ENCODE measurements at places on chromosomes 11 and 22.
A peak's percentile ranks its signal among the peaks of the same experiment; 100 is the strongest.

DNA sequence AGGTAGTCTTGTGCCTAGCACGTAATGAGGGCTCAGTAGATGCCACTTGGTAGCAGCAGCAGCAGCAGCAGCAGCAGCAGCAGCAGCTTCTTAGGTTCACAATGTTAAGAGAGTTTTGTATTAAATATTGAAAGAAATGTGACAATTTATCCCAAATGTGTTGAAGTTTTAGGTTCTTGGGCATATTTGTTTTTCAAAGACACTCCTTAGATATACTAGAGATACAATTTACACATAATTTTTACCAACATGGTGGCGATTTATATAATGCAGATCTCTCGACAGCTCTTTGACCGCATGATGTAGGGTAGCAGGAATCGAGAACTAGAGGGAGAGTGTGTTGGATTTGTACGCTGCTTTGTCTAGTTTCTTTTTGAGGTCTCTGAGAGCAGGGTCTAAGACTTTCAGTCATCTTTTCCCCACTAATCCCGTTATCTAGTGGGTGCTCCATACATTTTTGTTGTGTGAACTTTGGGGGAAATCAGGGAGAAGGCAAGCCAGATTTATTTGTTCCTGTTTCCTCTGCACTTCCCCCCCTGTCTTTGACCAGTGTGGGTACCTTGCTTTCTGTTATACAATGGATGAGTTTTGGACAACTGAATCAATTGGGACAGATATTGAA lies 1.4 kb downstream of the FDX1 start:
- peak; percentile 16 for DNase-seq

- DNase-seq, result no peak
These were observed 19.5 kb downstream of the CRELD2 start for GRCh38 chr22:49937758-49938564.

- no peak for DNase-seq
These were observed 38.0 kb downstream of the CPT1A start for GRCh38 chr11:68803766-68804165.

- no peak for DNase-seq
These were observed 360.0 kb upstream of the DDI1 start for GRCh38 chr11:103676413-103676812.

GRCh38 chr11:61021661-61022212 lies 50.3 kb downstream of the CD6 start:
- peak; percentile 90 for DNase-seq

DNA sequence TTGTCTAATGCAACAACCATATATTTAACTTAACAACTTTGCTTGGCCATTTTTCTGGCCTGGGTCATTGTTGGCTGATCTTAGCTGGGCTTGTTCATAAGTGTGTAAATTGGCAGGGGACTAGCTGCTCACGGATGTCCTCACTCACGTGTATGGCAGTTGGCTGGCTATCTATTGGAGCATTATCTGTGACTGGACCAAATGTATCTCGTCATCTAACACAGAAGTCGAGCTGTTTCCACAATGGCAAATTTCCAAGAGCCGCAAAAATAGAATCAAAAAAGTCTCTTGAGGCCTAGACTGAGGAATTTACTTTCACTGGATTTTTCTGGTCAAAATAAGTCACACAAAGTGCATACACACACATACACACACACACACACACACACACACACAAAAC lies 893.3 kb downstream of the FAM181B start:
- DNase-seq, result no peak

DNA sequence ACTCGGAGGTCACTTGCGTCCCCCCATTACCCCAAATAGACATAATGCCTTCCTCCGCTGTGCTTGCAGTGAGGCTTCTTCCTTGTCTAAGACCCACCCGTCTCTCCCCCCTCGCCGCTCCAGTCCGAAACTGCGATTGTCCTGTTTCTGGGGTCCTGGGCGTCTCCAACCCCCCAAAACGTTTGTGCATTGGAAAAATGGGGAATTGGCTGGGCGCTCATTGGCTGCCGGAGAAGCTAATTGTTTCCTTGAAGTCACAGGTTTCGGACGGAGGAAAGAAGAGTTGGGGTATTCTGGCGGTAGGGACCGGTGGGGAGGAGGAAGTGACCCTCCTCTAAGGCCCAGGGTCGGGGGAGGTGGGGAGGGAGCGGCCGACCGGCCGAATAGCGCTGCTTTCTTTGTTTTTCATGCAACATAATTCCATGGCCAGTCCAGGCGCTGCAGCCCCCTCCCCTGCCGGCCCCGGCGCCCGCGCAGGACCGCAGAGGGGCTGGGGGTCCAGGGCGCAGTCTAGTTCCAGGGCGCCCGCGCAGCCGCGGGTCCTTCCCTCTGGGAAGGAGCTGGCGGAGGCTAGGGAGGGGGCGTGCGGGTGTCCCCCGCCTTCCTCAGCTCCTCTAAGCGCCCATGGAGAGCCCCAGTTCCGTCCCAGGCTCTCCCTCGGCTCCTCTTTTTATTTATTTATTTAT lies 12.7 kb upstream of the CPT1A start:
- DNase-seq, result no peak

- no peak for DNase-seq
These were observed 33.8 kb downstream of the HIRA start for GRCh38 chr22:19397734-19398104.

GRCh38 chr11:67356864-67357561 lies 3.7 kb upstream of the POLD4 start:
- peak; percentile 79 for DNase-seq

DNA sequence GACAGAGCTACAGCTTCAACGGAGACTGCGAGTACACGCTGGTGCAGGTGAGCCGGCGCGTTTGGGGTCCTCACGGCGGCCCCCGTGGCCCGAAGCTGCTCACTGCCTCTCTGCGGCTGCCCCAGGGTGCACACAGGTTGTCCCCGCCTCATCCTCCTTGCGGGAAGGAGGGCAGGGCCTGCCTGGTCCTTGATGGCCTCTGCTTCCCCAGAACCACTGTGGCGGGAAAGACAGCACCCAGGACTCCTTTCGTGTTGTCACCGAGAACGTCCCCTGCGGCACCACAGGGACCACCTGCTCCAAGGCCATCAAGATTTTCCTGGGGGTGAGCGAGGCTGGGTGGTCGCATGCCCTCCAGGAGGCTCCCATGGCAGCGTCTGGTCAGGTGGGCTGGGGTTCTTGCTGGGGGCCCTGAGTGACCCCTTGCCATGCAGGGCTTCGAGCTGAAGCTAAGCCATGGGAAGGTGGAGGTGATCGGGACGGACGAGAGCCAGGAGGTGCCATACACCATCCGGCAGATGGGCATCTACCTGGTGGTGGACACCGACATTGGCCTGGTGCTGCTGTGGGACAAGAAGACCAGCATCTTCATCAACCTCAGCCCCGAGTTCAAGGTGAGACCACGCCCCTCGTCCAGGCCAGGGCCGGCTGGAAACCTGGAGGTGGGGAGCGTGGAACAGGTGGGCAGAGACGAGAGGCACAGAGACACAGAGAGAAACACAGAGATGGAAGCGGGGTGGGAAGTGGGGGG lies 19.4 kb downstream of the MUC5AC start:
- no peak for DNase-seq

GRCh38 chr11:116454020-116454645 lies 318.7 kb downstream of the BUD13 start:
- peak; percentile 40 for DNase-seq

- no peak for DNase-seq
These were observed 1.6 kb downstream of the NFAM1 start for GRCh38 chr22:42430528-42431125.

GRCh38 chr22:46267431-46268279 lies at the start of gene TTC38:
Gene TTC38, plus strand, starts transcription at chr22:46268008. Its CDS starts 32 bp downstream, at chr22:46268040.
- DNase-seq, result peak; percentile 54

- peak; percentile 82 for DNase-seq
These were observed 11.8 kb upstream of the MIEF1 start for GRCh38 chr22:39490135-39490798.

- DNase-seq, result no peak
These were observed 2.6 kb downstream of the TMPRSS4 start for GRCh38 chr11:118079491-118079890.

GRCh38 chr11:70524096-70524922 lies 126.0 kb downstream of the CTTN start:
- no peak for DNase-seq

- DNase-seq, result no peak
These were observed 1.5 kb downstream of the DNHD1 start for GRCh38 chr11:6498544-6498943.

DNA sequence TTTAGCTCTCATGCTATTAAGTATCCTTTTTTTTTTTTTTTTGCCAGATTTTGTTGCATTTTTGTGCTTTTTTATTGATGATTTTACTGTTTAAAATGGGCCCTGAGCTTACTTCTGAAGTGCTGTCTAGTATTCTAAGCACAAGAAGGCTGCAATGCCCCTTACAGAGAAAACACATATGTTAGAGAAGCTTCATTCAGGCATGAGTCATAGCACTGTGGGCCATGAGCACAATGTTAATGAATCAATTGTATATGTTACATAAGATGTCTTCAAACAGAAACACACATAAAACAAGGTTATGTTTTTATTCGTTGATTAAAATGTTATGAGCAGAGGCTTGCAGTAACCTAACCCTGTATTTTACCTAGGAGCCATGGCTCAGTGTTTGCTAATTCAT lies 117.8 kb upstream of the C11orf87 start:
- no peak for DNase-seq

DNA sequence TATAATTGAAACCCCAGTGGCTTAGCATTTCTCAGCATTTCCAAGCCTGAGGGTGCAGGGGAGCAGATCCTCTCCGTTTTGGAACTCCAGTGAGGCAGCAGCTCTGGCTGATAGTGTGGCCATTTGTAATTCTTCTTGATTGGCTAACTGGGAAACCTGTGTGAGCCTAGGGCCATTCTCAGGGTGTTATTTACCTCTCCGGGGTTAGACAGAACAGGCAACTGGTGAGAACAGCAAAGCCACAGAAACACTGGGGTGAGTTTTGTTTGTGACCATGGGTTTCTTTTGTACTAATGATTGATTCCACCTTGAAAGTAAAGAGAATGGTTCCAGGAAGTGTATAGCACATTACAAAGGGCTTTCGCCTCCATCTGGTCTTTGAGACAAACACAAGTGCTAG lies 2.4 kb upstream of the OR4X2 start:
- no peak for DNase-seq

GRCh38 chr11:87265132-87265531 lies 227.4 kb downstream of the TMEM135 start:
- DNase-seq, result no peak

DNA sequence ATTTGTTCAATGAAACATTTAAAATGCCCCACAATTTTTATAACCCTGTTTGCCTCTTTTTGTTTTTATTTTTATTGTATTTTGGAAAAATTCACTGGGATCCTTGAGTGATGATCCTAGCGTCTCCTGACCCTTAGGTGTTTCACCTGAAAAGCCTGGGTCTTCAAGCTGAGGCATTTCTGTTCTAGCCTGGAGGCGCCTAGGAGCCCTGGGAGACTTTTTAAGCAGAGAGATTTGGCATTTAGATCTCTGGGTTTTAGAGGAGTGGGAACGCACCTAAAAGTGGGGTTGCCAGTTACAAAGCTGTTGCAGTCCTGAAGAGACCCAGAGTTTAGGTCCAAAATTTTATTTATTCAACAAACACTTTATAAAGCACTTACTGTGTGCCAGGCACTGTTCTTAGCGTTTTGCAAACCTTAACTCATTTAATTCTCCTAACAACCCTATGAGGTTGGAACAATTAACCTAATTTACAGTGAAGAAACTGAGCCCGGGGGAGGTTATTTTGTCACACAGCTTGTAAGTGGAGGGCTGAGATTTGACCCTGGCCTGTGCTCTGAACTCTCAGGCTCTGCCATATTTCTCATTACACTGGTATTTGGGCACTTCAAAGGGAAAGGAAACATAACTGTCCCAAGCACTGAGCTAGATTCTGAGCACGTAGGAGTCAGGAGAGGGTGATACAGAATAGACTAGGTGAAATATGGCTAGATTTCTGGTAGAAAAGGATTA lies 834 bp upstream of the FADS1 start:
- DNase-seq, result no peak
